ENCODE measurements at places on chromosomes 1 and 21. TPM values are rescaled to one million over a fixed set of nuclear protein-coding genes. Genes with fewer than 3 reads are reported as not detected.

- H3K27ac ChIP-seq, result no peak overlapping the region
- H3K36me3 ChIP-seq, result no peaks in the 10 kb centered on the region
- no peak for DNase-seq
- no peaks in the 10 kb centered on the region for H3K4me1 ChIP-seq
Measured at GRCh38 chr1:208164609-208165008, 79.6 kb downstream of the PLXNA2 start.

GRCh38 chr1:112322983-112323678, 72.9 kb upstream of the CTTNBP2NL start:
- H3K36me3 ChIP-seq, result no peaks in the 10 kb centered on the region
- H3K4me1 ChIP-seq, result peaks cover 3% of the 10 kb centered on the region
- DNase-seq, result no peak

DNA sequence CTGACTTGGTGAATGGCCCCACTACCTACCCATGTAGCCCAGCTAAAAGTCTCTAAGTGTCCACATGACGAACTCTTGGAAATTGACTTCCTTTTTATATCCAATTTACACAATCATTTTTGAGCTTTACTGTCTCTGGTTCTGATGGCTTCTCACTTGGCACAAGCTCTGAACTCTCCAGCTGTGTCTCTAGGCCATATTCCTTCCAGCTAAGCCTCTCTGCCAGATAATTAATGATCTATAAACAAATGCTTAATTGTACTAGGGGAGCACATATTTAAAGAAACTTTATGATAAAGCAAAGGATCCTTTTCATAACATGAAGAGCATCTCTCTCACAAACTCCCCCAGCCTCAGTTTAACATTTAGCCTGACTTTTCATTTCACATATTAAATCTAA, 16.3 kb upstream of the BEND5 start:
- peaks cover 25% of the 10 kb centered on the region for H3K4me1 ChIP-seq
- no peak for DNase-seq
- no peaks in the 10 kb centered on the region for H3K36me3 ChIP-seq
- H3K4me3 ChIP-seq, result no peak overlapping the region

DNA sequence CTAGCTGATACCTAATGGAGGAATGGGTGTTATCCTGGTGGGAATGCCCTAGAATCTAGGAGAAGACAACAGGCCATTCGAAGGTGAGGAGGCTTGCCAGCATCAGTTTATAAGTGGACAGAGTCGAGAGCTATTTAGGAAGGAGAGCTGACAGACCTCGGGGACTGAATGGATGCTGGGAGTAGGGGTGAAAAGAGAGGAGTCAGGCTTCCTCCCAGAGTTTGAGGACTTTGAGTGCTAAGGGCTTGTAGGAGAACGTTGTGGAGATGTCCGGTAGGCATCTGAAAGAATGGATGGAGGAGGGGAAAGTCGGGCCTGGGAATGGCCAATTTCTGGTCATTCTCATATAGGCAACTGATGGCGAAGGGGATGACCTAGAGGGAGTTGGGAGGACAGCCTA, 155.1 kb downstream of the DYRK1A start:
- H3K27ac ChIP-seq, result peak overlapping the region; percentile 0
- H3K4me1 ChIP-seq, result no peaks in the 10 kb centered on the region
- no peak overlapping the region for H3K4me3 ChIP-seq
- no peaks in the 10 kb centered on the region for H3K27me3 ChIP-seq
- DNase-seq, result no peak

DNA sequence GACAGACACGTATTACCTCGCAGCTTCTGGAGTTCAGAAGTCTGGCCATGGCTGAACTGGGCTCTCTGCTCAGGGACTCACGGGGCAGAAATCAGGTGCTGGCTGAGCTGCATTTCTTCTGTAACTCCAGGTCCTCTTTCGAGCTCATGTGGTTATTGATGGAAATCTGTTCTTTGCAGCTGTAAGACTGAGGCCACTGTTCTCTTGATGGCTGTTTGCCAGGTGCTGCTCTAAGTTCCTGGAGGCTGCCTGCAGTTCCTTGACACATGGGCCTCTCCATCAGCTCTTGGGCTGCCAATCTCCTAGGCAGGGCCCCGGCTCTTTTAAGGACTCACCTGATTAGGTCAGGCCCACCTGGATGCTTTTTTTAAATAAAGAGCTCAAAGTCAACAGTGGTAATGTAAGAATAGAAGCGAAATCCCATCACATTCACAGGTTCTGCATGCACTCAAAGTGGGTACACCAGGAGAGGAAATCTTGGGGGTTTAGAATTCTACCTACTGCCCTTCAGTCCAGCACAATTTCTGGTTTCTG, 139.1 kb downstream of the KAZN start:
- no peak overlapping the region for H3K27ac ChIP-seq
- H3K4me3 ChIP-seq, result no peak overlapping the region
- H3K4me1 ChIP-seq, result no peaks in the 10 kb centered on the region
- no peak for DNase-seq
- H3K27me3 ChIP-seq, result peaks cover 36% of the 10 kb centered on the region

Gene FBXO2
- total RNA-seq, result 1.7 TPM

Gene CYYR1
- not detected for total RNA-seq

DNA sequence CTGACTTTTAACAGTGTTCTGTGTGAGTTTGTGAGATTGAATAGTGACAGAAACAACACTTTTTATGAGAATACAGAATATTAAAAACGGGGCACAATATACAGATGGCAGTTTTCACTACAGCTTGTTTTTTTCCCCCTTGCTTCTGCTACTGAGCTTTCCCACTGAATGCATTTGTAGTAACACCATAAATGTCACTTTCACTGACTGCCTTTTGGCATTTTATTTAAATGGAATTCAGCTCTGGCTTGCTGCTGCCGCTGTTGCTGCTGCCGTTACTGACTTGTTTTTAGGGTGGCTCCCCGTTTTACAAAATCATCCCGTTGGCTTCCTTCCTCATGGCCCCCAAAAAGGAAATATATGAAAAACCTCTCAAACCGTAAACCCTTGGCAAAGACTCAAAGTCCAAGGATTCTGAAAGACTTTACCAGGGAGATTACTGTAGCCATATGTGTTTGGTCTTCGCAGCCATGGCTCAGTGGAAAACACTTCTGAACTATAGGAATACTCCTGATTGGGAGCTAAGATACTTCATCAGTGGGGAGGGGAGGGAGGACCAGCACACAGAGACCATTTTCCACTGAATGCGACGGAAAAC, 151.0 kb downstream of the NUF2 start:
- no peaks in the 10 kb centered on the region for H3K27me3 ChIP-seq
- no peaks in the 10 kb centered on the region for H3K36me3 ChIP-seq
- no peaks in the 10 kb centered on the region for H3K4me1 ChIP-seq
- DNase-seq, result no peak
- H3K4me3 ChIP-seq, result no peak overlapping the region

All from activated naive CD8-positive, alpha-beta T cell treated with anti-CD3 and anti-CD28 coated beads for 36 hours (primary cell).